Brain (organoid and tissue), 16 donors: ENCODE measurements at places on chromosomes 7 and 10.

GRCh38 chr10:86438091-86438749 lies 71.6 kb upstream of the GRID1 start:
- DNase-seq: no peak

- no peak for DNase-seq
Measured at GRCh38 chr10:17643339-17643754, 604 bp upstream of the STAM start.

DNA sequence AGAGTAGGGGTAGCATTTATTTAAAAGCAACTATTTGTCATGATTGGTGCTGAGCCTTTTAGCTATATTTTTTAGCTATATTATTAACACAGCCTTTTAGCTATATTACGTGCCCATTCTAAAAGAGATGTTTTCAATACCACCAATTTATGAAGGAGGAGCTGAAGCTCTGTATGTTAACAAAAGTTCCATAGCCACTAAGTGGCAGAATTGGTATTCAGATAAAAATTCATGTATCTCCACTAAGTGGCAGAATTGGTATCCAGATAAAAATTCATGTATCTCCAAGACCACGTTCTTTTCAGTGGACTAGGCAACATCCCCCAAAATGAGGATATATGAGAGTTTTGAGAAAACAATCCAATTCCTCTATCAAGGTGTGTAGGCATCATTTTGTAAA lies 268.6 kb downstream of the HGF start:
- DNase-seq: peak; percentile 54

- no peak for DNase-seq
Measured at GRCh38 chr7:41096917-41097316, 606.0 kb downstream of the INHBA start.

DNA sequence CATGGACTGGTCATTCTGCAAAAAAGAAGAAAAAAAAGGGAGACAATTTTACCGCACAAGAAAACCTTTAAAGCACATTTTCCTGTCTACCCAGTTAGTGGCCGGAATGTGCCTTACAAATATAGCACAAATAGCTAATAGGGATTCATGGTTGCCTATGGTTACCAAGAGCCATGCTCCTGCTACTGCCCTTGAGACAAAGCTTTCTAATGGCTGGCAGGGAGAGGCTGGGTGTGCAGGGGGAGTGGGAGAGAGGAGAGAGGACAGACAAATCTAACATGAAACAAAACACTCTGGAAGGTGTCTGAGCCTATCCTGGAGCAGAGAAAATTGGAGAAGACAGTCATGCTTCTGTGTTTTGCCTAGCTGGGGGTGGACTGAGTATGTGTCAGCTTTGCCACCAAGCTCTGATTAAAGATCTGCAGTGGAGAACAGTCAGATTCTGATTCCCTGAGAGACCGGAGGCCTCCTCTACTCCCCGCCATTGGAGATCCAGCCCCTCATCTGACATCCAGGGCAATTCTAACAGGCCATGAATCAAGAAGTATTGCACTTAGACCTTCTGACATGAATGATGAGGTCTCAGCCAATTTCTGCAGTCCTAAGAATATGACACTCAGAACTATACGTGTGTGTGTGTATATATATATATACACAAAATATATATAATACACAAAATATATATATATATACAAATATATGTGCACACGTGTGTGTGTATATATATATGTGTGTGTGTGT lies 80.2 kb downstream of the PRTFDC1 start:
- DNase-seq: peak; percentile 82

- DNase-seq: no peak
Measured at GRCh38 chr10:8556321-8556720, 501.8 kb downstream of the GATA3 start.

DNA sequence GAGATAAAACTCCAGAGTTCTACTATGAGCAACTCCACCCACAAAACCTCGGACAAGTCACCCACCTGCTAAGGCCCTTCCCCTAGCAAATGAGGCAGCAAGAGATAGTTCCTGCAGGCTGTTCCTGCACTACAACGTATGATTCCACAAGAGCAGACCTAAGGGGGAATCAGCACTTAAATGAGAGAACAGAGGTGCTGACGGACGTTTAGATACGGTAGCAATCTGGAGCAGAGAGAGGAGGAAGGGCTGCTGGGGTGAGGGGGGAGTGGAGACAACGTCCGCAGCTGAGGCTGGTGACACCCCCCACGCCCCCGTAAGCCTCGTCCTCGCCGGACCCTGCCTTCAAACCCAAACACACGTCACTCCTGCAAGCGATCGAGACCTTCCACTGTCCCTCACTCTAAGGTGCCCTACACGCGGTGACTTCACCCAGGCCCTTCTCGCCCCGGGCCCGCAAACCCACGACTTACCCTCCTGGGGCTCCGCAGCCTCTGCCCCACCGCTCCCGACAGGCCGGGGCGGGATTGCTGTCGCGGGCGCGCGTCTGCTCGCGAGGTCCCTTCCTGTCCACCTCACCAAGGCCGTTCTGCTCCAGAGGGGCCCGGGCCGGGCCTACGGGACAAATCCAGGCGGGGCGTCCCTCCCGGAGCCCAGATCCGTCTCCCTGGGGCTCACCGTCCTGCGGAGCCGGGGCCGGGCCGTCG lies 635 bp downstream of the ZNF12 start:
- DNase-seq: peak; percentile 3

DNA sequence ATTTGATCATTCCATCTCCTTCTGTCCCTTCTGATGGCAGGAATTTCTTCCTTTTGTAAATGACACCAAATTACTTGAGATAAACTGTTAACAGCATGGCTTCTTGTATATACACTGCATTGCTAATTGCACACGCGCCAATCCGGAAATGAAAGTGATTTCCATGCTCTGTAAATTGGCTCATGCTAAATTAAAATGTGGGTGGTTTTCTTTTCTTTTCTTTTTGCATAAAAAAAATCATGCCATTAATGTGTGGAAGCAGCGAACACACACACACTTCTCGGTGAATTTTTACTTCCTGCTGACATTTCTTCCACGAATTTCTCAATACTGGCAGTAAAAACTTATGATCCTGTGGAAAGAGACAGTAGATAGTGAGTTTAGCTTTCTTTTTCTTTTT lies 123.1 kb upstream of the CCDC6 start:
- DNase-seq: peak; percentile 86

DNA sequence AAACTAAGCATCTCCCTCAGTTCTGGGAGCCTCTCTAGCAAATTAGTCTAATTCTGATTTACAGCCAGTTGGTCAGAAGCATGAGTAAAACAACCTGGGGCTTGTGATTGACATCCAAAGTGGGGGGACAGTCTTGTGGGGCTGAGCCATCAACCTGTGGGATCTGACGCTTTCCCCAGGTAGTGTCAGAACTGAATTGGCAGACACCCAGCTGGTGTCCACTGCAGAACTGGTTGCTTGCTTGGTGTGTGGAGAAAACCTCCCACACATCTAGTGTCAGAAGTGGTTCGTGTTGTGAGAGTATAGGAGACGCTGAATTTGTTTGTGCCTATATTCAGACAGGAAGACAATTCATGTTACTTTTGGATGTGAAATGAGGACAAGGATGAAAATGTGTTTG lies 92.2 kb upstream of the PDCD4 start:
- DNase-seq: no peak

- no peak for DNase-seq
Measured at GRCh38 chr7:27113991-27114769, 11.7 kb upstream of the HOXA2 start.

DNA sequence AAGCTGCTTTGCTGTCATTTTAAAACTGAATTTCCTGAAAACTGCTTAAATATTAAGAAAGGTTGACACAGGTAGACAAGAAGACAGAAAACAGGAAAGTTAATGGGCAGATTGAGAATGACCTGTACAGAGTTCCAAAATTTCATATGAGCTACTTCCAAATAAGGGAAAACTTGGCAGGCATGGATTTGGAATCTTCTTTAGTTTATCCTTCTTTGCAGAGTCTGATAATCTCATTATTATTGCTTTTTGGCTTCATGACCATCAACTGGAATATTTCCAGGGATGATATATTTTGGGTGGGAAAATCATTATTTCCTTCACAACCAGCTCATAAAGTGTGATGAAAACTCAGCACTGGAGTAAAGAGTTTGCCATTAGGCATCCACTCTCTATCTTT lies 346.5 kb upstream of the NPVF start:
- no peak for DNase-seq

- no peak for DNase-seq
Measured at GRCh38 chr10:8402576-8402975, 348.1 kb downstream of the GATA3 start.

GRCh38 chr7:86645676-86646276 lies 2.1 kb downstream of the GRM3 start:
- DNase-seq: no peak

GRCh38 chr7:99448855-99449254 lies 10.1 kb downstream of the CPSF4 start:
- no peak for DNase-seq

GRCh38 chr10:123425680-123426079 lies 240.5 kb upstream of the GPR26 start:
- DNase-seq: no peak

- no peak for DNase-seq
Measured at GRCh38 chr10:94155722-94156271, 162.1 kb downstream of the PLCE1 start.

DNA sequence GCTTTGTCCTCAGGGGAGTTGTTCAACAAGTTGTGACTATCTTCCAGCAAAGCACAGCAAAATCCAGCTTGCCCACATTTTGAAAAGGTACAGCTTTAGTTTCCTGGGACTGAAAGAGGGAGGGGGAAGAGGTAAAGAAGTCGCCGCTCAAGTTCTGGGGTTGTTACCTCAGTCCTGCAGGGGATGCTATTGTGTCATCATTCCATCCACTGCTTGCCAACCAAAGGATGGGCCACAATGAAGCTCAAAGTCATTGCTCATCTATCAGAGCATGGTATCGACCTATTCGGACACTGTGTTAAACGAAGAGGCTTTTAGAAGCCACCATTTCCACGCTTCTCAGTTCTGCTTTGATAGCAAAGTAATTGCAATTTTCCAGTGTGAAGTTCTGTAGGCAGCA lies 34.3 kb downstream of the NPY start:
- peak; percentile 21 for DNase-seq

GRCh38 chr7:103115771-103116170 lies 33.1 kb downstream of the NAPEPLD start:
- no peak for DNase-seq

- DNase-seq: no peak
Measured at GRCh38 chr7:30241767-30242166, 42.6 kb upstream of the ZNRF2 start.

GRCh38 chr10:109824206-109824605 lies 99.1 kb downstream of the XPNPEP1 start:
- no peak for DNase-seq

DNA sequence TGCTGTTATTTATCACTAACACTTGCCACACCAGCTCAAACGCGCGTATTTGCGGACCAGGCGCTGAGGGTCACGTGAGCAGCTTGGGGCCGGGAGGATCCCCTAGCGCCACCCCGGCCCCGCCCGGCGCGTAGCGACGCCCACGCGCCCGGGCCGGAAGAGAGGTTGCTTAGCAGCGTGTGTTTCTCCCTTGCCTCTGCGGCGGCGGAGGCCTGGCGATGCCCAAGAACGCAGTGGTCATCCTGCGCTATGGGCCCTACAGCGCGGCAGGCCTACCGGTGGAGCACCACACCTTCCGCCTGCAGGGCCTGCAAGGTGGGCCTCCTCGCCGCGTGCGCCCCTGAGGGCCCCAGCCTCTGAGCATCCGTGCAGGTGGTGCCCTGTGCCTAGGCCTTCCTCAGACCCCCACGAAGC lies at the start of gene C10orf53:
C10orf53 (plus strand) TSS at position 172 of the 414 bp plus-strand sequence; CDS start at position 219, 47 bp downstream.
- DNase-seq: peak; percentile 85

DNA sequence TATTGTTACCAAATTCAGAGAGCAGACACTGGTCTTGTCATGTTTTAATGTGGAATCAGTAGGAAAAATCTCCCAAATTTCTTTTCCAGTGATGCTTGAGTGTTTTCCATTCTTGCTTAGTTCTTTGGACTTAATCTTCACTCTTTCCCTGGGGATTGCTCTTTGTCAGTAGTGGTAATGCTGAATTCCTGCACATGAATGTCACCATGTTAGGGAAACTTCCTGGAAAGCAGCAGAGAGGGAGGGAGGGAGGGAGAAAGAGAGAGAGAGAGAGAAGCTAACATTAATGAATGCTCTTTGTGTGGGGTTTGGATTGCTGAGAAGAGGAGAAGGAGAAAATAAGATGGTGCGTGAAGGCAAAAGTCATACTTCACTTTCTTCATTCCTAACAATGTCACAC lies 295.3 kb upstream of the COBL start:
- no peak for DNase-seq

- DNase-seq: no peak
Measured at GRCh38 chr7:93327006-93327633, 95.0 kb downstream of the VPS50 start.

- no peak for DNase-seq
Measured at GRCh38 chr10:67794909-67795460, 43.0 kb downstream of the DNAJC12 start.

- peak; percentile 65 for DNase-seq
Measured at GRCh38 chr10:3811291-3811870, 26.4 kb upstream of the KLF6 start.

DNA sequence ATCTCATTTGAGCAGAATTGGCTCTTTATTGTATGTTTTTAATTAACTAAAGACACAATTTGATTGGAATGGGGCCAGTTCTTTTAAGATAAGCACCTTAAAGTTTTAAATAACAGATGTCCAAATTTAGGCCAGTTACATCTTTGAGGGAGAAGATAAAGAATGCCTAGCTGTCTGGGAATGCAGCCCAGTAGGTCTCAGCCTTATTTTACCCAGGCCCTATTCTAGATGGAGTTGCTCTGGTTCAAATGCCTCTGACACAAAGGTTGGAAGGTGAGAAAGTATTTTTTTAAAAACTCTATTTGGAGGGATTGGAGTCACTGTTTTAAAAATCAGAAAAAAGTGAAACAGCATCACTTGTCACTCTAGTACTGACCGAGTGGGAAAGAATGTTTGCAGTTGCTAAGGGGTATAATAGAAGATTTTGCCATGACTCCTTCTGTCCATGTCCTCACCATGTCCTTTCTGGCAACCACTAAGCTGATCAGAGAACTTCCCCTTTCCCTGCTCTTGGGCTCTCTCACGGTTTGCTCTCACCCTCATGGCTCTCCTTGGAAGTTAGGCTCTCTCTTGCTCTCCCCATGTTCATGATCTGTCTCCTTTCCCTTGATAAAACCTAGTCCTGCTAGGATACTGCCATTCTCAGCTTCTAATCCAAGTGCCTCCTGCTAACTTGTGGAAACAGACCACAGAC lies 238.2 kb upstream of the AGK start:
- no peak for DNase-seq

DNA sequence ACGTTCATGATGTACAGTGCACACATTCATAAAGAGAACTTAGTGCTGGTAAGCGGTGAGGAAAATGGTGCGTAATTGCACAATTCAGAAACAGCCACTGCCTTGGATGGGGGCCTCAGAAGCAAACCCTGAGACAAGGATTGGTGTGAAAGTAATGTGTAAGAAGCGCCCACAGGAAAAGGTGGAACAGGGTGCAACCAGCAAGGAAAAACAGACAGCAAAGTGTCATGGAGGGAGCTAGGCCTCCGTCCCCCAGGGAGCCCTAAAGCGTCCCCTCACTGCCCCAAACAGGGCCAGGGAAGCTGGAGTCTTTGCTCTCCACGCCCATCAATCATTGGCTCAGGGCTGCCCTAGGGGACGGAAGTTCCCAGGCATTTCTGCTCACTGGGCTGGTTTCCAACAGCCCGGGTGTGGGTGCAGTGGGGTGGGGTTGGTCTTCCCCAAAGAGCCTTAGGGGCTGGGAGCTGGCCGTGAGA lies 9.6 kb upstream of the C10orf105 start:
- DNase-seq: no peak
